IMR-90 (cell line): ENCODE measurements at places on chromosomes 11 and 22. TPM values are rescaled to one million over a fixed set of nuclear protein-coding genes. Genes with fewer than 3 reads are reported as not detected.
A peak's percentile ranks its signal among the peaks of the same experiment; 100 is the strongest.

DNA sequence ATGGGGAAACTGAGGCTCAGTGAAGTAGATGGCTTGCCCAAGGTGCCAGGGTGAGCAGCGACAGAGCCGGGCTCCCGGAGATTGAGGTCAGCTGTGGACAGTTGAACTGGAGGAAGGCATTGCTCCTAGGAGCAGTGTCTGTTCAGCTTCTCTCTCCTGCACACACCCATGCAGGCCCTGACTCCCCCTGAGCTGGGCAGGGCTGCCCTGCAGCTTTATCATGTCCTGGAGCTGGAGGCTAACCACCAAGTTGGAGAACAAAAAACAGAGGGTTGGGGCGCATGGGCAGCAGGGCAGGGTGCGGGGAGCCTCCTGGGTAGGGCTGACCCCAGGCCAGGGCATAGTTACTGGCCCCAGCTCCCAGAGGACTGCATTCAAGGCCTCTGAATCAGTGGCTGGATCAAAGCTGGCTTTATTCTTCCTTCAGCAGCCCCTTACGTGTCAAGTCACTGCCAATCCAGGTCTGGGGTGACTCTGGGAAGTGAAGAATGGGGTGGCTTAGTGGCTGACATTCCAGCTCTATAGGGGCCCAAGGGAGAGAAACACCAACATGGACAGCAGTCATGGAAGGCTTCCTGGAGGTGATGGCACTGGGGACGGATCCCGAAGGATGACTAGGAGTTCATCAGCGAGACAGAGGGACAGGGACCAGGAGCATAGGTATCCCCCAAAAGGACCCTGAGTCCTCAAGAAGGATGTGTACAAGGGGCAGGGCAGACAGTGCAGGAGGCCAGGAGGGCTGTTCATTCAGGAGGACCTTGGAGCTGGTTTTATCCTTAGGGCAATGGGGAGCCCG, 83.8 kb downstream of the CACNA1I start:
- H3K27ac ChIP-seq = no peak overlapping the region
- H3K4me1 ChIP-seq = no peaks in the 10 kb centered on the region; the same call in 1 of the 2 replicates
- no peak overlapping the region for H3K4me3 ChIP-seq
- H3K36me3 ChIP-seq = no peaks in the 10 kb centered on the region
- peaks cover 54% of the 10 kb centered on the region for H3K27me3 ChIP-seq

Gene KREMEN1
- 2.5 and 2.9 TPM in 2 replicates for total RNA-seq

DNA sequence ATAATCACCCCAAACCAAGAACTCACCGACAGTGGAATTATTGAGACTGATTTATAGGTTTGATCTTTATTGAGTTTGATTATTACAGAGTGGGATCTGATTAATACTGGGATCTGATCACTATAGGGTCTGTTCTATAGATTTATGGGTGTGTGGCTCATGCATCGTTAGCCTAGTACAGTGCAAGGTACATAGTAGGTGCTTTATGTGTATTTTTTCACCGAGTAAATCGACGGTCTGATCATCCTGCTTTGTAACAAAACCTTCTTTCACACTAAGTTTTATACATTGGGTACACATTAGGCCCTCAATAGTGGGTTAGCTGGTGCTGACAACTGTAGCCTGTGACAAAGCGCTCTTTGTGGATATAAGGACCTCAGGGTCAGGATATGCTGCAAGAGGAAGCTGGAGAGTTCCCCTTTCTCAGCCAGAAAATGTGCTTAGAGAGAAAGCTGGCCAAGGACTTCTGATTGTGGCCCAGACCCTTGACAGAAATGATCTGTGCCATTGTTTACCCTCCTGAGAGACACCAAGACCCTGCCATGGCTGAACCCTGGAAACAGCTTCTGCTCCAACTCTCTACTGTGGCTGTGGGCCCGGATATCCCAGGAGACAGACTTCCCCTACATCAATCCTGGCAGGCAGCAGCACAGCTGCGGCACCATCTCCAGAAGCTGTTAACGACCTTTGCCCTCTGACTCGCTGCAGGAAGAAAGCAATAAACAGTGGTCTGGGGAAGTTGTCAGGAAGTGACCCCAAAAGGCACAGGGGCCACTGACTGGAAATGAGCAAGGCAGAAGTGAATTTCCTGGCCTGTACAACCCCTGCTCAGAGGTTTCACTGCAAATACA, 16.1 kb upstream of the TPP1 start:
- peak; percentile 87 for DNase-seq
- peaks cover 43% of the 10 kb centered on the region for H3K36me3 ChIP-seq
- no peak overlapping the region for H3K27ac ChIP-seq
- H3K4me3 ChIP-seq = no peak overlapping the region

Gene TFIP11
- total RNA-seq = 37.5 and 43.2 TPM in 2 replicates

DNA sequence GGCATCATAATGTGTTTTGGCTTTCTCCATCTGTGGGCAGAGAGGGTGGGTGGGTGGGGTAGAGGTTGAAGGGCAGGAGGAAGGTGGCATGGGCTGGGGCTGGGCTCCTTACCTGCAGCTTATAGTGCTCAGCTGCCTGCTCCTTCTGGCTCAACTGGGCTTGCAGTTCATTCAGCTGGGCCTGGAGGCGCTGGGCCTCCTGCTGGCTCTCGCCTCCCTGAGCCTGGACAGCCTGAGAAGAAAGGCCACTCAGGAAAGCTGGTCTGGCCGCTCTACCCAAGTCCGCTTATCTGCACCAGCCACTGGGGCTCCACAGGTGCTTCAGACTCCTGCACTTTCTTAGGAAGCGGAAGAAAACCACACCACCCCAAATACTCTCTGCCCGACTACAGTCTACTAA, 10.4 kb downstream of the IL18BP start:
- DNase-seq = no peak
- H3K27ac ChIP-seq = no peak overlapping the region
- no peaks in the 10 kb centered on the region for H3K4me1 ChIP-seq
- H3K4me3 ChIP-seq = no peak overlapping the region
- H3K36me3 ChIP-seq = peaks cover 96% of the 10 kb centered on the region

DNA sequence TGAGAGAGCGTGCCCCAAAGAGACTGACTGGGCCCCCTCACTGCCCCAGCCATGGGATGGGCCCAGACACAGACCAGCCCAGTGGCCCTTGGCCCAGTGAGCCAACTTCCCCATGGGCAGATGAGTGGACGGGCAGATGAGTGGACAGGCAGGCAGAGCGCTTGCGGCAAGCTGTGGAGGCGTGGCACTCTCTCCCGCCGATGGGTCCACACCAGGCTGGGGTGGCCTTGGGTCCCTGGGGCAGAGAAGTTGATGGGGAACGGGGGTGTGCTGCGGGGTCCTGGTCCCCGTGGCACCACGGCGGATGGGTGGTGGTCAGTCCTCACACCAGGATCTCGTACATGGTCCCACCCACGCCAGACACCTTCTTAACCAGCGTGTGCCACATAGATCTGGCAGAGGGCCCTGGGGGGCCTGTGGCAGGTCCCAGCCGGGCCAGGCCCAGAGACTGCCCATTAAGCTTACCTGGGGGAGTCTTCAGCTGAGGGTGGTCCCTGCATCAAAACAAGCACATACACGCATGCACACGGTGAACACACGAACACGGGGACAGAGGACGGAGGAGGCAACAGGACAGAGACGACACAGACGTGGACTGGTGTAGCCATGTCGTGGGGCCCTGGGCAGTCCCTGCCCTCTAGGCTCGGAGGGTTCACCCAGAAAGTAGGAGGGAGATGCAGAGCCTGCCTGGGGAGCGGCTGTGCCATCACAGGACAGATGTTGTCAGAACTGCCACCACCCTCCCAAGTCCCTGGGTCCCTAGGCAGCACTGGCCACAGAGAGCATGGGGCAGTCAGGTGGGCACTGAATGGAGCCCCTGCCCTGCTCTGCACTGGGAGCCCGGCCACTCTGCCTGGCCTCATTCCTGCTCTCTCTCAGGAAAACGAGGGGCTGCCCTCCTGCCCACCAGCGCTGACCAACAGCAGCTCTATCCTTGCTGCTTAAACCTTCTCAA, 182.2 kb downstream of the IGLL1 start:
- no peaks in the 10 kb centered on the region for H3K36me3 ChIP-seq
- H3K4me3 ChIP-seq = no peak overlapping the region
- no peak for DNase-seq
- peaks cover 1% of the 10 kb centered on the region; the same call in 1 of the 2 replicates for H3K27me3 ChIP-seq
- no peak overlapping the region for H3K27ac ChIP-seq

Gene NLRP14
- under 0.01 TPM in 2 replicates for total RNA-seq

Gene HTR3A
- total RNA-seq = not detected in 2 replicates
